ENCODE measurements at places on chromosomes 2 and 18.
A peak's percentile ranks its signal among the peaks of the same experiment; 100 is the strongest.

- DNase-seq: no peak
These were observed 200.8 kb downstream of the SLC8A1 start for GRCh38 chr2:40251137-40251536.

- peak; percentile 90 for DNase-seq
These were observed 49.8 kb downstream of the FBLN7 start for GRCh38 chr2:112187805-112188596.

GRCh38 chr18:47677952-47678351 lies 252.5 kb downstream of the SMAD2 start:
- no peak for DNase-seq

- DNase-seq: no peak
These were observed 6.9 kb downstream of the ALLC start for GRCh38 chr2:3664925-3665324.

DNA sequence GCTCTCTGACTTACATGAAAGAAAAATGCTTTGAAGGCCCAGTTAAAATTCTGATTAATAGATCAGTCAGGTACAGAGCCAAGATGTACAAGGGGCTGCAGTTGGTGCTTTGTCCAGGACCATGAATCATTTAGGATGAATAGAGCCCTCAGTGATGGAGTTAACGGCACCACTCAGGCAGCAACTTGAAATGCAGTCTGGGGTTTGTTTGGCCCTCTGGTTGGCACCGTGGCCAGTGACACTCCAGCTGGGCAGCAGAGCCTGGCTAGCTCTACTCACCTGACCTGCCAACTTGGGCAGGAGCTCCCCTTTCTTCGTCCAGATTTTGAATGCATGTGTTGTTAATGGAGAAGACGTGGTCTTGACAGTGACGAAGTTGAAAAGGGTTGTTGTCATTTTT lies 493.0 kb upstream of the ACVR2A start:
- DNase-seq: no peak

- no peak for DNase-seq
These were observed 416.3 kb downstream of the LRP1B start for GRCh38 chr2:141714496-141714895.

GRCh38 chr18:79151191-79151590 lies 82.0 kb downstream of the ATP9B start:
- no peak for DNase-seq

DNA sequence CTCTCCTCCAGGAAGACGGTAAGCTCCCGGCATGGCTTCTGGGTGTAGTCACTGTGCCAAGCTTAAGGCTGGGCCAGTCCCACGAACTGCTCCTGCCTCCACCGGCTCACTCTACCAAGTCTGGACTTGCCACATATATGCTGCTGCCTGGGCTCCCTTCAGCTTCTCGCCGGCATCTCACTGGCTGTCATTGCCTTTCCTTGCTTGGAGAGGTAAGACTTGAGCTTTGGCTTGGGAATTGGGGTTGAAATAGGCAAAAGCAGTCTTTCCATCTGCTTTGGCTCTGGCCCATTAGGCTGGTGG lies 481.0 kb downstream of the TGIF1 start:
- no peak for DNase-seq

- no peak for DNase-seq
These were observed 303.0 kb upstream of the SLC8A1 start for GRCh38 chr2:40754912-40755311.

GRCh38 chr2:120764492-120764891 lies 28.8 kb downstream of the GLI2 start:
- no peak for DNase-seq

DNA sequence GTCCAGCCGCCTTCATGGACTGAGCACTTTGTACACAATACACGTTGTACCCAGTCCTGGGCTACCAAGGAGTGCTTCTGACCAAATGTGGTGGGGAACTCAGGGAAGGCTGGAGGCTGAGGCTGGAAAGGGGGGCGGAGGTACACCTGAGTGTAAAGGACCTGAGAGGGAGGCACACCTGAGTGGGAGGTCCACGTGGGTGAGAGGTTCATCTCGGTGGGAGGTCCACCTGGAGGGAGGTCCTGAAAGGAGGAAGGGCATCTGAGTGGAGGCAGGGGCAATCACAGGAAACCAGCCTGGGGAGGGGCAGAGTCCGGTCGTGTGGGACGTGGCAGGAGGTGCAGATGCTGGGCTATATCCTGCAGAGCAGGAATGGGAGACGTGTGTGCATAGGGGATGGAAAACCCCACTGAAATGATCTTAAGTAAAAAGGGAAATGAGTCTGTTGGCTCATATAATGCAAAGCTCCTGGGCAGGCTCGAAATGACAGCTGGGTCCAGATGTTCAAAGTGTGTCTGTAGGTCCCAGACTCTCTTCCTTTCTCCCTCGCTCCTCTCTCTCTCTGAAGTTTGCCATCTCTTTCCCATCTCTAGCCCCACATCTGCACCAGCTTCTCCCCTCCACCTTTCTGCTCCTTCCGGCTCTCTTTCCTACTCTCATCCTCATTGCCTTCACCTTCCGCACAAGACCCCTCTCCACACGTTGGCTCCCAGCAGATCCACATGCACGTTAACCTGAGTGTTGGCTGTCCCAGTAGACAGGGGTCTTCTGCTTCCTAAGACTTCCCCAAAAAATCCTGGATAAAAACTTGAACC lies 137.7 kb downstream of the PXDN start:
- DNase-seq: no peak

- no peak for DNase-seq
These were observed 315.4 kb downstream of the ETAA1 start for GRCh38 chr2:67712484-67712883.

GRCh38 chr2:112756207-112756606 lies 8.2 kb downstream of the CKAP2L start:
- DNase-seq: no peak
